ENCODE measurements at places on chromosomes 1 and 21.

DNA sequence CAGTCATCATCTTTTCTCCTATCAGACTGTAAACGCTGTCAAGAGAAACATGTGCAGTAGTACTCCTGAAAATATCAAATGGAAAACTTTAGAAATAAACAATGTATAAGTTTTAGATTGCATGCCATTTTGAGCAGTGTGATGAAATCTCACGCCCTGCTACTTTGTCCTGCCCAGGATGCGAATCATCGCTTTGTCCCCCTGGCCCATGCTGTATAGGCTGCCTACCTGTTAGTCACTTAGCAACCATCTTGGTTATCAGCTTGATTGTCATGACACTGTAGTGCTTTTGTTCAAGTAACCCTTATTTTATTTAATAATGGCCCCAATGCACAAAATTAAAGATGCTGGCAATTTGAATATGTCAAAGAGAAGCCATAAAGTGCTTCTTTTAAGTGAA is 363.0 kb downstream of the ZP4 start:
- no peak for DNase-seq

- no peak for DNase-seq
Measured at GRCh38 chr1:107480548-107481415, 339.9 kb downstream of the NTNG1 start.

GRCh38 chr1:5910666-5911065 is 81.6 kb downstream of the NPHP4 start:
- no peak for DNase-seq

- no peak for DNase-seq
Measured at GRCh38 chr1:69404486-69404885, 163.2 kb upstream of the LRRC7 start.

DNA sequence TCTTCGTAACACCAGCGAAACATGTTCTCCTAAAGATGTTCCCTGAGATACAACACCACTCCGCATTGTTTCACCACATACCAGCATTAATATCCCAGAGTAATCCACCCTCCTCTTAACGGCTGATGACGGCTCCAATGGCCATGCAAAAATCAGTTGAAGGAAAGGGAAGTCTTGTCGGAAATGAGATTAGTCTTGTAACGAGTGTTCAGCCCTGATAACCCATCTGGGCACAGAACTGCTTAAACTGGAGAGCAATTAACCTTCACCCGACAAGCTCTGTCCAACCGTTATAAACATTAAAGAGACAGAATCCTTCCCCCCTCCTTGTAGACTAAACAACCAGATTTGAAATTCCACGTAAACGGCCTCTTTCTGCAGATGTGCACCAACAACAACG is 21.9 kb downstream of the ERG start:
- DNase-seq: no peak

- DNase-seq: no peak
Measured at GRCh38 chr1:225824533-225824941, 14.6 kb downstream of the EPHX1 start.

DNA sequence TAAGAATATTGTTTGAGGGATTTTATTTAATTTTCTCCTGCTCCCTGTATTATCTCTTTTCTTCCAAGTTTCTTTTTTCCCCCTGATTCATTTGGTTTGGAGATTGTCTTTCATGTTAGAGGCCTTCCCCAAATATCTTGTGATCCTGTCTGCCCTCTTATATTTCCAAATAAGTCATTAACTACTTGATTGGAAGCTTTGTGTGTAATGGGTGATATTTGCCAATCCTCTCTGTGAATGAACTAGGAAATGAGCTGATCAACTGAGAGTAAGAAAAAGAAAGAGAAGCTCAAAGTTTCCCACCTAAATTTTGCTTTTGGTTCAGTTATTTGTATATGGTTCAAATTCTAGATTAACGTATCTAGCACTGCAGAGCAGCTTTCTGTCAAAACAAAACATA is 23.6 kb upstream of the LY9 start:
- DNase-seq: no peak

GRCh38 chr1:29077155-29077554 is 46.5 kb downstream of the TMEM200B start:
- no peak for DNase-seq

DNA sequence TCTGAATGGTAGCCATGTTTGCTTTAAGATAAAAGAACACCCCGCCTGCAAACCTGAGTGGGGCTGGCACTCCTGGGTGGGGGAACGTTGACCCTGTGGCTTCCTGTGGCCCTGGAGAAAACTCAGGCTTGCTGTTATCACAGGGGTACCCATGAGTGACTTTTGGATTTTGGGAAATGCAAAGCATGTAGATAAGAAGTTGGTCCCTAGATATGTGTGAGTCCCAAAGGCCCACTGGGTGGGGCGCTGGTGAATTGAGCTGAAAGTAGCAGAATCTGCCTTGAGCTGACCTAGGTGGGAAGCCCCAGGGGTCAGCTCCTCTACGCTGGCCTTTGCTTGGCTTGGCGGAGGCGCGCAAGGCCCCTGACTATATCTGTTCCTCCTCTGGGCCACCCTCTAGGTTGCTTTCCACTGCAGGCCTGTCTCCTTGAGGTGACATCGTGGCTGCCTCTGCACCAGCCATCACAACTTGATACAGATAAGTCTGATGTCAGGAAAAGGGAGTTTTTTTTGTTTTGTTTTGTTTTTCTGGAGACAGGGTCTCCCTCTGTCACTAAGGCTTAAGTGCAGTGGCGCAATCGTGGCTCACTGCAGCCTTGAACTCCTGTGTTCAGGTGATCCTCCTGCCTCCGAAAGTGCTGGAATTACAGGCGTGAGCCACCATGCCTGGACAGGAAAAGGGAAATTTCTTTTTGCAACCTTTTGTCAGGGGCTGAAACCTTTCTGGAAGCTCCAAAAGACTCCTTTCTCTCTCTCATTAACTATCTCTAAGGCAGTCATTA is 72.2 kb downstream of the AGPAT3 start:
- DNase-seq: no peak

GRCh38 chr1:3703786-3704371 is 48.4 kb upstream of the CCDC27 start:
- DNase-seq: no peak

- peak; percentile 95 for DNase-seq
Measured at GRCh38 chr1:28886731-28887418, 27.5 kb upstream of the EPB41 start.

DNA sequence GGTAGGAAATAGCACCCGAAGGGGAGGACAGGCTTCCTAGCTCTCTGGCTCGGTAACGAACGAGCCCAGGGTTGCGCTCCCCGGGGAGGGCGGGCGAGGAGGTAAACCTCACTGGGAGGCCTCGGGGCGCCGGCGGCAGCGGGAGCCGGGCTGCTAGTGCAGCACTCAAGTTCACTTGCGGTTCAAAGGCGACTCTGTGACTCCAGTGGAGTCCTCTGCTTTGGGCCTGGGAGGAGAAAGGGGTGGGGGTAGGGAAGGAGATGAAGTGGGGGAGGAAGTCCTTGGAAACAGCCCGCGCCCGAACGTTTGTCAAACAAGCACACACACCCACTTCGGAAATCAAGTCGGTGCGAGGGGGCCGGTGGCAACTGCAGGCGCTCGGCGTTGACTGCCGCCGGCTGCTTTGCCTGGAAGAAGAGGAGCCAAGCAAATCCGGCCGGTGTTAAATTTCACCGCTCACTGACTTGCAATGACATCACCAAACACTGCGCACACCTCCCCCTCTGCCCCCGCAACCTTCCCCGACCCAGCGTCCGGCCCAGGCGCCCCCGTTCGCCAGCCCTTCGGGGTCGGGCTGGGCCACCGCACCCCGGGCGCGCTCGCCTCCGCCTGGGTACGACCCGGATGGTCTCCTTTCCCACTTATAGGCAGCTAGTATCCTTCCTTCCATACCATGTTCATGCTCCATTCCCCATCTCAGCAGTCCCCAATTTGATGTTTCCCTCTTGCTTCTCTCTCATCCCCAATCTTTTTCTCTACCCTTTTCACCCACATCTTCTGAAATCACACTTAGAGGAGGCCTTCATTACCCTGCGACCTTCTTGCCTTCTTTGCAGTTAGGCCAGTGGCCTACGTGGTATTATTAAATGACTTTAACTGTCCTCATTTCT is at the start of gene COL24A1:
Gene COL24A1 (minus strand): TSS at position 207 of the 890 bp plus-strand sequence. CDS start 376 bp downstream, outside the sequence.
- no peak for DNase-seq

DNA sequence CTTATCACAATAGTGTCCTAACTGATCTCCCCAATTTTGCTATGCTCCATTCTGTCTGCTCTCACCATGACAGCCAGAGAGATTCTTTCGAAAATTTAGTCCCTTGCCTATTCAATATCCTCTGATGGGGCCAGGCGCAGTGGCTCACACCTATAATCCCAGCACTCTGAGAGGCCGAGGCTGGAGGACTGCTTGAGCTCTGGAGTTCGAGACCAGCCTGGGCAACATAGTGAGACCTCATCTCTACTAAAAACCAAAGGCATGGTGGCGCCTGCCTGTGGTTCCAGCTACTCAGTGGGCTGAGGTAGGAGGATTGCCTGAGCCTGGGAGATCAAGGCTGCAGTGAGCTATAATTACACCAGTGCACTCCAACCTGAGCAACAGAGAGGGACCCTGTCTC is 16.1 kb upstream of the PDZK1IP1 start:
- DNase-seq: no peak

DNA sequence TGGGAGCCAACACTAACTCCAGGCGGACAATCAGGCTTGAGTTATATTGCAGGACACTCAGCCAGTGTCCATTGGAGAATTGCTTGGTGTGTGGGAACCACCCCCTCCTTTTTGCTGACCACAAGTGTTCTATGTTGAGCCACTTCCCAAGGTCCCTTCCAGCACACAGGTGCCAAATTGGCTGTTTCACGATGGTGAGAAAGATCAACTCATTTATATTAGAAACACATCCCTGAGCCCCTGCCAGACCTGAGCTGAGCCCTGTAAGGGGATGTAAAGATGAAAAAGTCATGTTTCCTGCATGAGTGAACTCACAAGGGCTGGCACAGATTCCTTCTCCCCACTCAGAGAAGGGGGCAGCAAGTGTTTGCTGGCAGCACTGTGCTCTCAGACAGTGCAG is 96.5 kb downstream of the KCNN3 start:
- DNase-seq: no peak

Measured in esophagus muscularis mucosa (tissue), 4 donors.